ENCODE measurements at places on chromosomes 7 and 10.

GRCh38 chr10:128759174-128759573 lies 633.0 kb upstream of the MKI67 start:
- no peak for DNase-seq

- peak; percentile 42 for DNase-seq
Measured at GRCh38 chr7:157339777-157340677, 3.2 kb downstream of the DNAJB6 start.

GRCh38 chr10:28558923-28559508 lies 26.1 kb downstream of the WAC start:
- no peak for DNase-seq

DNA sequence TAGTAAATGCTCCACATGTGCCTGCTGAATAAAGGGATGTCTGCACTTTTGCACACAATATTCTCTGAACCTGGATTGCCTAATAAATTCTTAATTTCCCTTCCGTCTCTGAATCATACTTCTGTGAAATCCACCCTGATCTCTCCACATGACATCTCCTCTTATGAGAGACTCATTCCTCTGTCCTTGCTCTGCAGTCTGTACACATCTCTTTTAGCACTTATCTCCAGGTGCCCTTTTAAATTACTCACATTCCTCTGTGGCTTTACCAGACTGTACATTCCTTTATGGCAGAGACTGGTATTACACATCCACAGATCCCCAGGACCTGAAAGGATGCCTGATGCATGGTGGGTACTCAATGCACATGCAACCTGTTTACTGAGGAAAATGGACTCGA lies 527.6 kb downstream of the PHTF2 start:
- no peak for DNase-seq

DNA sequence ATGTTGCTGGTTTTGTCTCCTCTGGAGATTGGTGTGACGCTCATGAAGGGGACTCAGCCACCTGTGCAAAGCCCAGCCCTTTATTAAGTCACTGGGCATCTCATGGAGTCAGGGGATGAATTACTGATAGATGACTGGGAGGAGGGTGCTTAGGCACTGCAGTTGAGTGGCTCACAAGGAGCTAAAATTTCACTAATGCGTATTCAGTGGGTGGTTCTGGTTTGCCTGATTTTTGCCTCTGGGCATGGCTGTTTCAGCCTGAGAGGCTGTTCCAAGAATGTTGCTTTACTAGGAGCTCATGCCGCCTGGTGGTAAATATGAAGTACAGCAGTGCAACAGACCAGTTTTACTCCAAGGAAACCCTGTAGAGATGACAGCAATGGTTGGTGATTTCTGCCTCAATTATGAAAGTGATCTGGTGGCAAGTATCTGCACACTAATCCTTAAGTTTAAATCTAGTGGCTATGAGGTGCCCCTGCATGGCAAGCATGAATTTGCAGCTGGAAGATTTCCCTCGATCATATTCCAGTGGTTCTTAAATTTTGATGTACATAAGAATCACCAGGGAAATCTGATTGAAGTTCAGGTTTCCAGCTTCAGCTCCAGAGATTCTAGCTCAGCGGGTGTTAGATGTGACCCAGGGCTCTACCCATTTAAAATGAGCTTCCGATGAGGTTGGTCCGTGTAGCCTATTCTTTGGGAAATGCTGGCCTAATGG lies 19.9 kb downstream of the ACTA2 start:
- peak; percentile 27 for DNase-seq

DNA sequence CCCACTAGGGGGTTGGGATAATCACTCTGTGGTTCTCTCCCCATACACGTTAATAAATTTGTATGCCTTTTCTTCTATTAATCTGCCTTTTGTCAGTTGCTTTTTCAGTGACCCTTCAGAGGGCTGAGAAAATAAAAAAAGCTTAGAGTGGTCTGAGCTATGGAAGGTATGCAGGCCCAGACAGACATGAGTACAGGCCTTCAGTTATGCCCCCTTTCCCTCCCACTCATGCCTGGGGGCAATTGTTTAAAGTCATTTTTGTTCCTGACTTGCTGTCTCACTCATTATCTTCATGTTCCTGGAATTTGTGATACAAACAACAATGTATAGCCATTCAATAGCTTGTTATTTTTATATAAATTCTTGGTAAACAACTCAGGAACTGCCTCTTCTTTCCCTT lies 170.8 kb downstream of the AKR1D1 start:
- DNase-seq, result no peak

GRCh38 chr7:82012453-82012852 lies 242.6 kb upstream of the HGF start:
- no peak for DNase-seq

GRCh38 chr10:29957907-29958331 lies 101.5 kb downstream of the JCAD start:
- DNase-seq, result no peak

GRCh38 chr7:99030951-99031350 lies 113.0 kb downstream of the SMURF1 start:
- no peak for DNase-seq

DNA sequence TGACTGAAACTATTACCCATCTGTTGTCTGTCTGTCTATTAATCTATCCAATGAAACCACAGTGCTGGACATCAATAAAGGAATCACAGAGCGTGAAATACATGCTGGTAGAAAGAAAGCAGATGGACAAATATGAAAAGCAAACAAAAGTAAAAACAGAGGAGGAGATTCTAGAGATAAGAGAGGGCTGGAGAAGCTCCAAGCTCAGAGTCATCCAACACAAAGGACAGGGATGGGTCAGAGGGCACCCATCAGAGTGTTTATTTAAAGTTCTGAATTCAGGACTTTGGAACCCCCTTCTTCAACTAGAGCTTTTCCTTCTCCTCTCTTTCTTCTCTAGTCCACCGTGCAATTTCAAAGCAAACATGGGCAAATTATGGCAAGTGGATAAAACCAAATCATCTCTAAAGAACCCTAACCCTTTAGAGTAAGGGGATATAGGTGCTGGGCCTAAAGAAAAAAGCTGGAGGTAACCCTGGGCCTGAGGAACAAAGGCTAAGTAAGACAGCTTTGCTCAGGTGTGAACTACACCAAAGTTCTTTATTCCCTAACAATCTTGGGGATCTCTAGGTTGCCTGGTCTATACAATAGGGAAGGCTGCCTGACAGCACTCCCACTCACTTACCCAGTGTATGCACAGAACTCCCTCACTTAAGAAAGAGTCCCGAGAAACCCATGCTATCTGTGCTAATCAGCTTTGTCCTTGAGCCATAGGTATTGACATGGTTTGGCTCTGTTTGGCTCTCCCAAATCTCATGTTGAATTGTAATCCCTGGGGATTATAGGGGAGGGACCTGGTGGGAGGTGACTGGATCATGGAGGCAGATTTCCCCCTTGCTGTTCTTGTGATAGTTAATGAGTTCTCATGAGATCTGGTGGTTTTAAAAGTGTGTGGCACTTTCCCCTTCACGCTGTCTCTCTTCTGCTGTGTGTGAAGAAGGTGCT lies 97.0 kb downstream of the BAMBI start:
- DNase-seq, result no peak

- no peak for DNase-seq
Measured at GRCh38 chr10:94889123-94889522, 49.3 kb upstream of the CYP2C9 start.

GRCh38 chr7:123282181-123282580 lies 82.4 kb upstream of the SLC13A1 start:
- DNase-seq, result no peak

GRCh38 chr7:44498230-44498954 lies 7.9 kb upstream of the NUDCD3 start:
- DNase-seq, result no peak

GRCh38 chr10:48879451-48879850 lies 60.2 kb downstream of the LRRC18 start:
- no peak for DNase-seq

GRCh38 chr7:42039921-42040320 lies 197.1 kb downstream of the GLI3 start:
- no peak for DNase-seq

GRCh38 chr10:124590216-124591122 lies 128.8 kb downstream of the LHPP start:
- DNase-seq, result no peak

DNA sequence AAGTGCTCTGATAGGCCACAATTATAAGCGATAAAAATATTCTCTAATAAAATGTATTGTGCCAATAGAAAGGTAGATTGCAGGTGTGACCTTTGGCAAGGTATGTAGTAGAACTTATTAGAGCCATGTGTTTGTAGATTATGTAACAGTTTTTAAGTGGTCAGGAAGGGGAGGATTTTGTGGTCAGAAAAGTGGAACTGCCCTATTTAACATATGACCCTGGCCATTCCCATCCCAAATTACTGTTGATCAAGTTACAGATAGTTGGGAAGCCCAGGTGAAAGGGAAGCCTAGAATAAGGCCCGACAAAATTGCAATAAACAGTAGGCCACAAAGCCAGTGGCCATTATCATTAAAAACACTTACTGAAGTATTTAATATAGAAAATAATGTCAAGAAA lies 89.2 kb downstream of the SPAG6 start:
- DNase-seq, result no peak

DNA sequence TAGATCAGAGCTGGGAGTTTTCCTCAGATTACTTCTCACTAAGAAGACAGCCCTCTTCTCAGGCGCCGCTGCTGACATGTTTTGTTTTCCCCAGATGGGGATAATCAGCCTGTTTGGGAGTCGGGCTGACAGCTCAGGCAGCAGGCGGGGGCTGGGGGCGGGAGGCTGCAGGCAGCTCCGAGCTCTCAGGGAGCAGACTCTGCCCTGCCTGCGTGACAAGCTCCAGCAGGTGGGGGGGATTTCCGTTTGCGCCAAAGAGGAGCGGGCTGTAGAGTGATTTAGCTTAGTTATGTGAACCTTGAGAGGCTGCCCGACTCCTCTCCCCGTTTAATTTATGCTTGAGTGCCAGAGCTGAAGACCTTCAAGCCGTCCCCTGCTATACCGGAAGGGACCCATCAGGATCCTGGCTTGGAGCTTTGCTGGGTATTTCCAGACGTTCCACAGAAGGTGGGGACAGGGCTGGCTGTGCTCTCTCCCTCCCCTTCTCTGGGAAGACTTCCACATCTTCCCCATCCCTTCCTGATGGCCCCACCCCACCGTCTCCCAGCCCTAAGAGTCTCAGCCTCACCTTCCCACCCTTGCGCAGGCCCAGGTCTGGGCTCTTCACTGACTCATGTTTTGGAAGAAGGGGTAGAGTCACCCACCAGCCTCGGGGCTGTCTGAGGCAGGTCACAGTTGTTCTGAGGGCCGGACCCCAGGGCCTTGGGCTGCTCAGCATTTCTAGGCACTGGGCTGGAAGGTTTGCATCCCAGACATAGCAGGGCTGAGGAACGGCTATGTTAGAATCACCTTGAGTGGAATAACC lies 24.7 kb upstream of the ADCYAP1R1 start:
- DNase-seq, result no peak

DNA sequence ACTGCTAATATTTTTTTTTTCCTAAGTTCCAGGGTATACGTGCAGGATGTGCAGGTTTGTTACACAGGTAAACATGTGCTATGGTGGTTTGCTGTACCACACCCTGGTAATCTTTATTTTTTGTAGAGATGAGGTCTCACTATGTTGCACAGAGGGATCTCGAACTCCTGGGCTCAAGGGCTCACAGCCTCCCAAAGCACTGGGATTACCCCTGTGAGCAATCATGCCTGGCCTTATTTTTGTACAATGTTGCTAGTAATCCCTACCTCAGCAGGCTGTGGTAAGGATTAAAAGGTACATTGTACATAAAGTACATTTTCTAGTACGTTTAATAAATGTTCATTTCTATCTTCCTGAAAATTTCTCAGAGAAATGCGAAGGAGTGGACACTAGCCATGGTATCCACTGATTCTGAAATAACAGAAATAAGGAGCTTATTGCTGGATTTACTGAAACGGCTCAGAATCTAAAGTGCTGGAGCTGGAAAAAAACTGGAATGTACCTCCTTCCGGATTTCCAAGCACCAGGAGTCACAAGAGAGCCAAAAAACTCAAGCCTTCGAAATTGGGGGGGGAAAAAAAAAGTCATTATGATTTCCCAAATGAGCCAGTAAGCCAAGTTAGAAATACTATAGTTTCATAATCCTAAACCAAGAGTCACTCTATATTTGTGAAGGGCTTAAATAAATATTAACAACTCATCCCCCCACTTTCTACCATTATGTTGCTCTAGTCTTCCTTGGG lies 69.6 kb downstream of the NT5C2 start:
- DNase-seq, result no peak

- no peak for DNase-seq
Measured at GRCh38 chr7:140489026-140489359, 9.7 kb upstream of the MKRN1 start.

DNA sequence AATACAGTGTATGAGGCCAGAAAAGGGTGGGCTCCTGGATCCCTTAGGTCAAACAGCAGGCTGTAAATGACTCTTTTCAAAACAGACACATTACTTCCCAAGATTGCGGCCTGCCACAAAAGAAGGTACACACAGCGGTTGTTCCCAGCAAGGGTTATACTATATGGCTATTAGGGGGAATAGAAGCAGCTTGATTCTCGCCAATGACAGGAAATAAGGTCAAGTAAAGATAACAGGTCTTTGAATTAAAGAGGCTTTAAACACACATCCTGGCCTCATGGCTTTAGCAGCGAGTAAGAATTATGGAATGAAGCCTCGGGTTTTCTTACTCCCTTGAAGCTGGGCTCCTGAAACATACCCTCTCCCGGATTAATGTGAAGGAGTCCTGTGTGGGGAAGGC lies 58.3 kb downstream of the CYP26A1 start:
- DNase-seq, result no peak

GRCh38 chr10:43857206-43857930 lies 208.7 kb upstream of the ZNF32 start:
- DNase-seq, result no peak
